ENCODE measurements at places on chromosomes 4 and X.
A peak's percentile ranks its signal among the peaks of the same experiment; 100 is the strongest.

GRCh38 chrX:9370893-9371292 is 94.0 kb upstream of the TBL1X start:
- DNase-seq = no peak

- no peak for DNase-seq
Observed at GRCh38 chr4:132646186-132646585, 502.9 kb upstream of the PCDH10 start.

DNA sequence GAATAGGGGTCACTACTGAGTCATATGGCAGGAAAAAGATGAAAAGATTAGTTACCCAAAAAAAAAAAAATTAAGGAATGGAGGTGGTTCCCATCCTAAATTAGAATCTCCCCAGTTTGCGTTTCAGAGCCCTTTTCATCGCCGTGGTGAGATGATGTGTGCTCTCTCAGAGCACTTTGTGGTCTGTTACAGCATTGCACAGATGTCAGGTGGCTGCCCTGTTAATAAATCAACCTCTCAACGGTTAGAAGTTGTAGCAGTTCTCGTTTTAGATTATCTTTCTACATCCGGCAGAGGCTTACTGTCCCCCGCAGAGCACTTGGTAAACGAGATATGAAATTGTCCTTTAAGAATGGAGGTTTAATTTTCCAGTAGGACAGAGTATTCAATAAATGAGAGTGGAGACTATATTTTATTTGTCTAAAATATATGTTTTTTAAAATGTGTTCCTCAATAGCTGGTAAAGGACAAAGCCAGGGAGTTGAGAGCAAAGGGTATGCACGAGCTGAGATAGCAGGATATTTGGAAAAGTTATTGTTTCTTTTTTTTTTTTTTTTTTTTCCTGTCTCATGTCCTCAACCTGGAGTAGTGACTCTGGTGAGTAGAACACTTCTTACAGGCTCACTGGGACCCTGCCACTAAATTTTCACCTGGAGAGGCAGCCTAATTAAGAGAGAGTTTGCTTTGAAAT is 26.9 kb downstream of the AFF1 start:
- DNase-seq = no peak

DNA sequence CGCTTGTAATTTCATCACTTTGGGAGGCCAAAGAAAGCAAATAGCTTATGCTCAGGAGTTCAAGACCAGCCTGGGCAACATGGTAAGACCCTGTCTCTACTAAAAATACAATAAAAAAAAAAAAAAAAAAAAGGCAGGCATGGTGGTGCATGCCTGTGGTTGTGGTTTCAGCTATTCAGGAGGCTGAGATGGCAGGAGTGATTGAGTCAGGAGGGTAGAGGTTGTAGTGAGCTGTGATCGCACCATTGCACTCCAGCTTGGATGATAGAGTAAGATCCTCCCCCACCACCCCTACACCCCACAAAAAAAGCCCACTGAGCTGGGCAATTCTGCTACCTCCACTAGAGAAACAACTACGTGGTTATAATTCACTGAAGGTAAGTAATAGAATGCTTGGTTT is 118.8 kb upstream of the PCDH18 start:
- no peak for DNase-seq

DNA sequence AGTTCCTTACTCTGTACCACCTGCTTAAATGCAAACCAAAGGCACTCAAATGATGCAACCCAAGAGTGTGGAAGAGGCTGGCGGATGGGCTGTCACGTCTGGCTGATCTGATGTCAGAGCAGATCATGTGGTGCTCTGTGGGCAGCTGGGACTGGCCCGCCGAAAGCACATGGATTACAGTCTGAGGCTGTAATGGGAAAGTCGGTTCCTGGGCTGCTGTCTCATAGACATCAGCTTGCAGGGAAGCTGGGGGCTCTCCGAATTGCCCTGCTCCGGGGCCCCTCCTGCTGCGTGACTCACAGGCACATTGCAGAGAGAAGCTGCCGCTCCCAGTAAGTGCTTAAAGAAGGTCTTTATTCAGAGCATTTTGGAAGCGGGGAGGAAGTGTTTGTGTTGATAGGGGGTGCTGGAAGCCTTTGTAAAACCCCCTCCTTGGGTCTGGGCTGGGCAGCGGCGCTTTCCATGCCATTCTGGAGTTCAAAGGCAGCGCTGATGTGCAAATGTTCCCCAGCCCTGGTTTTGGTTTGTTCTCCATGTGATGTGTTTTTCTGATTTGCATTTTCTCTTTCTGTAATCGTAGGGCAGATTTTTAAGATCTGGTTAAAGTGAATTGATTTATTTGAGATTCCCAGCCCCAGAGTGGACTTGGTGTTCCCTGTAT is 181.1 kb downstream of the LARP7 start:
- DNase-seq = peak; percentile 7

GRCh38 chrX:19624739-19625138 is 109.4 kb upstream of the MAP3K15 start:
- DNase-seq = no peak

GRCh38 chr4:103092245-103092644 is 7.4 kb downstream of the BDH2 start:
- no peak for DNase-seq

DNA sequence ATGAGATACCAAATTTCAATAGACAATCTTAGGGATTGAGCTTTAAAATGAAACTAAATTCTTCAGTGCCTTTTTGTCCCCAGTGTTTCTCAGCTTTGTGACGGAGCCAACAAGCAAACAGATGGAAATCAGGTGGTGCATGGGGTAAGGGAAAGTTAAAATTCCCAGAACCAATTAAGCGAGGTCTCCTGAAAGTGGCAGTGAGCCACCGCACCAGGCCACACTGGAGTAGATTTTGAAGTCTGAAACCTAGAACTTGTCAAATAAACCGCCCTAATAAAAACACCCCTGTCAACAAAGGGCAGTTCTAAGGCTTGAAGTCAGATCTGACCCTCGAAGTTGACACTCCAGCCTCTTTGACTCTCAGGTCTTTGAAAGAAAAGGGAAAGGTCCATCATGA is 40.6 kb upstream of the DYNLT3 start:
- no peak for DNase-seq

GRCh38 chr4:8097141-8097541 is 61.5 kb downstream of the ABLIM2 start:
- no peak for DNase-seq

GRCh38 chr4:7382634-7383014 is 52.1 kb downstream of the PSAPL1 start:
- DNase-seq = no peak

DNA sequence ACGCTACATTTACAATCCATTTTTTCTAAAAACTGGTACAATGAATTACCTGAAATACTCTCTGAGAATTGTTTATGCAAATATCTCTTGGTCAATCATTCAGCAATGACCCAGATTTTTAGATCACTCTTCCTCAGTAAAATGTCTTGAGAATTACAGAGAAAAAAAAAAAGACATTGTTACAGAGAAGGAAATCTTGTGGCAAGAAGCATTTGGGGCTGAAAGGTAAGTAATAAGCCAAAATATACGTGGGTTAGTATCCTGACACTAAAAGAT is 19.6 kb upstream of the TET2 start:
- DNase-seq = no peak

- no peak for DNase-seq
Observed at GRCh38 chrX:42420426-42420825, 357.5 kb downstream of the PPP1R2C start.

- DNase-seq = no peak
Observed at GRCh38 chrX:21655901-21656586, 2.1 kb downstream of the KLHL34 start.

DNA sequence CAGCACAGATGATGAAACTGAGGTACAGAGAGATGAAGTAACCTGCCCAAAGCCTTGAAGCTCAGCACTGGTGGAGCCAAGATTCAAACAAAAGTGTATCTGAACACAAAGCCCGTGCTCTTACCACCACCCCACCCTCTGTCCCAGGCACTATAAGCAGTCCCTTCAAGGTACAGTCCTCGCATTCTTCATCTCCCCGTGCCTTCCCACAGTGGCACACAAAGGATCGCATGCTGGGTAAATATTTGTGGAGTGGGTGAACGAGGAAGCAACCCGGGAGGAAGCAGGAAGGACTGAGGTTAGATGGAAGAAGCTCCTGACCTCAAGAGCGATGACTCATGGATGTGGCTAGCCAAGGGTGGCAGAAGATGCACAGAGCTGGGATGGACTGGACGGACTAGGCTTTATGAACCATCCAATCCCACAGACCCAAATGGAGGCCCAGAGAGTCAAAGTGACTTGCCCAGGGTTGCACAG is 18.4 kb downstream of the IQSEC2 start:
- peak; percentile 10 for DNase-seq

GRCh38 chr4:114264452-114264851 is 285.0 kb upstream of the ARSJ start:
- DNase-seq = no peak

DNA sequence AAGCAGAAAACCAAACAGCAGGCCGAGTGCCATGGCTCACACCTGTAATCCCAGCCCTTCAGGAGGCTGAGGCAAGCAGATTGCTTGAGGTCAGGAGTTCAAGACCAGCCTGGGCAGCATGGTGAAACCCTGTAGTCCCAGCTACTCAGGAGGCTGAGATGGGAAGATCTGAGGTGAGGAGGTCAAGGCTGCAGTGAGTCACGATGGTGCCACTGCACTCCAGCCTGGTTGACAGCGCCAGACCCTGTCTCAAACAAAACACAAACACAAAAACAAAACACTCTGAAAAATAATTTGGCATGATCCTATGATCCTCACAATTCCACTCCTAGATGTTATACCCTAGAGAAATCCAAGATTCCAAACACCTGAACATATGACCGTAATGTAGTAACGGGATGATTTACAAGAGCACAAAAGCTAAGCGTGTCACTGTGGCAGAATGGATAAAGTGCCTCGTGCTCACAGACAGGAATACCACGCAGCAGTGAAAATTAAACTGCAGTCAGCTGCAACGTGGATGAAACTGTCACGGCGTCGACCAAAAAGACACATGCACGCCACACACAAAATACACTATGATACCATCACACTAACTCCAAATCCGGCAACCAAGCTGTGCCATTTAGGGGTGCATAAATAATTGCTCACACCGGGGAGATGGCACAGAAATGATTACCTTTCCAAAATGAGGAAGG is 1.7 kb downstream of the NELFA start:
- no peak for DNase-seq

GRCh38 chrX:68273887-68274286 is 159.4 kb downstream of the OPHN1 start:
- DNase-seq = no peak

DNA sequence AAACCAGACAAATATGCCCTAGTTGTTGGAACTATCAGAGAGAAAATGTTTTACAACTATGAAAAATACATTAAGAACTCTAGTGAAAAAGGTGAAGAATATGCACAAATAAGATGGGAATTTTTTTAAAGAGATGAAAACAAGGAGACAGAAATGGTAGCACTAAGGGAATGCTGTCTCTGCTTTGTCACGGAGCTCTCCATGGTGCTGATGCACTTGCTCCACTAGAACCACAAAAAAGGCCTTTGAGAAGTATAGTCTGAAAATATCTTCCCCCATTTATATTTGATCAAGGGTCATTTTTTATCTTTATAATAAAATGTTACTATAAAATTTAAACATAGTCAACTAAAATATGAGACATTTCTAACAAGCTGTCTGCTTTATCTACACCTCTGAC is 1655.5 kb upstream of the AGA start:
- DNase-seq = no peak

DNA sequence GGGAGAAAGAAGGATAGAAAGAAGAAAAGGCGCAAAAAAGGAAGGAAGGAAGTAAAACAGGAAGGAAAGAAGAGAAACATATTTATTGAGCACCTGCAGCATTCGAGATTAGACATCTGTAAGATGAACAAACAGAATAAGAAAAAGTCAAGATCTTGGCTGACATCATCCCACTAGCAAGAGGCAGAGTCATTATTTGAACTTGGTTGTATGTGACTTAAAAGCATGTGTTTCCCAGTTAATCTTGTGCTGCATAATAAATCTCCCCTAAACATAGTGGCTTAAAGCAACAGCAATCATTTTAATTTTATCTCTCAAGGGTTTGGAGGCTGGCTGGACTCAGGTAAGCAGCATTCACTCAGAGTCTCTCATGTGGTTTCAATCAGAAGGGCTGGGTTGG is 38.5 kb upstream of the COX7B2 start:
- DNase-seq = no peak

DNA sequence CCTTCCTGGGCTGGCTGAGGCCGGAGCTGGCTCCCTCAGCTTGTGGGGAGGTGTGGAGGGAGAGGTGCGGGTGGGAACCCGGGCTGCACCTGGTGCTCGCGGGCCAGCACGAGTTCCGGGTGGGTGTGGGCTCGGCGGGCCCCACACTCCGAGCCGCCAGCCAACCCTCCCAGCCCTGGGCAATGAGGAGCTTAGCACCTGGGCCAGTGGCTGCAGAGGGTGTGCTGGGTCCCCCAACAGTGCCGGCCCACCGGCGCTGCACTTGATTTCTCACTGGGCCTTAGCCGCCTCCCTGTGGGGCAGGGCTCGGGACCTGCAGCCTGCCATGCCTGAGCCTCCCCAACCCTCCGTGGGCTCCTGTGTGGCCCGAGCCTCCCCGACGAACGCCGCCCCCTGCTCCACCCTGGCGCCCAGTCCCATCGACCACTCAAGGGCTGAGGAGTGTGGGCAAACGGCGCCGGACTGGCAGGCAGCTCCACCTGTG is 182.7 kb upstream of the PAQR3 start:
- no peak for DNase-seq

GRCh38 chrX:56790778-56791177 is 61.7 kb downstream of the NBDY start:
- DNase-seq = no peak

- DNase-seq = no peak
Observed at GRCh38 chr4:60757986-60758680, 442.0 kb upstream of the ADGRL3 start.

DNA sequence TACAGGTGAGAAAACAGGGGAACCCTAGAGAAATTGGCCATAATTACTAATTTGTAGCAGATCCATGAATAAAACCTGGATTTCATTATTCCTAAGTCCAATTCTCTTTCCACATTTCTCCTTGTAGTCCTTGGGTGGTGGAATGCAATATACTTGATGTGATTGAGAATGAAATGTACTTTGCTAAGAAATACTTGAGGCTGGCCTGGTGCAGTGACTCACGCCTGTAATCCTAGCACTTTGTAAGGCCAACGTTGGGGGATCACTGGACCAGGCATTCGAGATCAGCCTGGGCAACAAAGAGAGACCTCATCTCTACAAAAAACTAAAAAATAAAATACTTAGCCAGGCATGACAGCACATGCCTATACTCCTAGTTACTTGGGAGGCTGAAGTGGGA is 15.9 kb downstream of the TMEM184C start:
- DNase-seq = no peak

GRCh38 chr4:124206779-124207605 is 505.5 kb downstream of the ANKRD50 start:
- no peak for DNase-seq

DNA sequence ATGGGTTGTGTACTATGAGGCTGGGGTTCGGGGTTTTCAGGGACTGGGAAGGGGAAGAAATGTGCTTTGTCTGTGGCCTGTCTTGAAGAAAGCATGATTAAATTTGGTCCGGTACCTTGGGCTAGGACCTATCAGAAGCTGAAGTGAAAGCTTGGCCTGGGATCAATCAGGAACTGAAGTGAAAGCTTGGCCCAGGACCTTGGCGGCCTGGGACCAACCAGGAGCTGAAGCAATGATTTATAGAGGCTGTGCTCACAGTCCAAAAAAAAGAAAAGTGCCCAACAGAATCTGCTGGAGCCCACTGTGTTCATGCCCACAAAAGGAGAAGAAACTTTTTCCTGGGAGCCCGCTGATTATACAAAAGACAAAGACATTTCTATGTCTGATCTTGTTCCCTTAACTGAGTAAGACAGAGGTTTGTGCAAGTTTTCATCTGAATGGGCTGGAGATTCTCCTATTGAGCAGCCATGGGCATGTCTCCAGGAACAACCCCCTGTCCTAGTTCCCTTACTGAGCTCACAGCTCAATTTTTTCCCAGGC is 1427.9 kb downstream of the FAM133A start:
- no peak for DNase-seq
